Calu3 (cell line): ENCODE measurements at places on chromosomes 7 and 10. TPM values are rescaled to one million over a fixed set of nuclear protein-coding genes. Genes with fewer than 3 reads are reported as not detected.

DNA sequence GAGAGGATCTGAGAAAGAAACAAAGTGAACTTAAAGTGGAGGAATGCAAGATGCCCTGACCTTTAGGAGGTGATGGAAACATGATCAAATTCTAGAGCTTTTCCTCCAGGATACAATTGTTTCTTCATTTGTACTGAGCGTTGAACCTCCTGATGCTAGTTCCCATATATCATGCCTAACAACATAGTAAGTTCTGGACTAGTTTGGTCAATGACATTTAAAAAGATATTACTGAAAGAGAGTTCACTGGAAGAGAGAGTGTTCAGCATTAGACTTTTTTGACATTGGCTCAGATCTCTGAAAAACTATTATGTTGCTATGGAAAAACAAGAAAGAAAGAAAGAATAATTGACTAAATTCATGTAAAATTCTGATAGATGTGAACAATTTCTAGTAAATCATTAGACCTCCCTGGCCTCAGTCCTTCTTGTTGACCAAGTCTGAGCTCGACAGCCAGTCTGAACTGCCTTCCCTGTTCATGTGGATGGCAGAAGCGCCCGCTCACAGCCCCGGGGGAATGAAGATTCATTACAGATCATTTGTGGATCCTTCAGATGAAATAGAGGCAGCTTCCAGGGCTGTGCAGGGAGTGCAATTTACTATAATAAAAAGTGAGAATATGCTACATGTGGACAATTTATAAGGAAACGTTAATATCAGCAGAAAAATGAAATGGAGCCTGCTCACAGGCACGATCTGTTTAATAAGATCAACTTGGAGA lies 442.1 kb downstream of the GRID1 start:
- no peak overlapping the region for H3K27ac ChIP-seq
- H3K36me3 ChIP-seq = no peaks in the 10 kb centered on the region
- peaks cover 9% of the 10 kb centered on the region for H3K4me1 ChIP-seq

- H3K4me1 ChIP-seq = no peaks in the 10 kb centered on the region
- no peak overlapping the region for H3K4me3 ChIP-seq
- DNase-seq = no peak
- H3K36me3 ChIP-seq = no peaks in the 10 kb centered on the region
- no peak overlapping the region for H3K27ac ChIP-seq
Measured at GRCh38 chr7:134792968-134793367, 13.5 kb downstream of the CALD1 start.

- H3K27ac ChIP-seq = no peak overlapping the region
- H3K27me3 ChIP-seq = no peaks in the 10 kb centered on the region
- DNase-seq = no peak
- no peaks in the 10 kb centered on the region for H3K4me1 ChIP-seq
- H3K4me3 ChIP-seq = no peak overlapping the region
Measured at GRCh38 chr10:28043941-28044340, 45.1 kb upstream of the ODAD2 start.

The CYP3A5 gene
- total RNA-seq = 44.9 and 70.7 TPM in 2 replicates

The LEP gene
- not detected in 2 replicates for total RNA-seq

DNA sequence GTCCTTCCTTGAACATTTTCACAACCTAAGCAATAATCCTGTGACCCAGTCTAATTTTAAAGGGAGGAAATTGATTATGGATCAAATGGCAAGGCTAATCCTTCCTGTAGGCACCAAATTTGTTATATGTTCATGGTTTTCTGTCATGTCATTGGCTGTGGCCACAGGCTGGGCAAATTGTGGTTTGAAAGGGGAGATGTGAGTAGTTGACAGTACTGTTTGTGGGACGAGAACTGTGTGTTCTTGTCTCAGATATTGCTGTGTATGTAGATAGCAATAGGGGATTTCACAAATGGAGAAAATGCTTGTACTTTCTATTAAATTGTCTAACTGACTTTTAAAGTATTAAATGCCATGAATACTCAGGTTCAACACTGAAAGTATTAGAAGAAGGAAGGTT lies 8.1 kb upstream of the PRKG1 start:
- H3K4me1 ChIP-seq = no peaks in the 10 kb centered on the region
- no peak for DNase-seq
- H3K36me3 ChIP-seq = no peaks in the 10 kb centered on the region

GRCh38 chr10:59060852-59061251 lies 115.6 kb upstream of the PHYHIPL start:
- DNase-seq = no peak
- H3K36me3 ChIP-seq = no peaks in the 10 kb centered on the region
- H3K4me3 ChIP-seq = no peak overlapping the region
- no peak overlapping the region for H3K27ac ChIP-seq
- H3K27me3 ChIP-seq = peaks cover 56% of the 10 kb centered on the region

The SMKR1 gene
- 0.49 TPM in 1 of 2 replicates, not detected in the other for total RNA-seq

DNA sequence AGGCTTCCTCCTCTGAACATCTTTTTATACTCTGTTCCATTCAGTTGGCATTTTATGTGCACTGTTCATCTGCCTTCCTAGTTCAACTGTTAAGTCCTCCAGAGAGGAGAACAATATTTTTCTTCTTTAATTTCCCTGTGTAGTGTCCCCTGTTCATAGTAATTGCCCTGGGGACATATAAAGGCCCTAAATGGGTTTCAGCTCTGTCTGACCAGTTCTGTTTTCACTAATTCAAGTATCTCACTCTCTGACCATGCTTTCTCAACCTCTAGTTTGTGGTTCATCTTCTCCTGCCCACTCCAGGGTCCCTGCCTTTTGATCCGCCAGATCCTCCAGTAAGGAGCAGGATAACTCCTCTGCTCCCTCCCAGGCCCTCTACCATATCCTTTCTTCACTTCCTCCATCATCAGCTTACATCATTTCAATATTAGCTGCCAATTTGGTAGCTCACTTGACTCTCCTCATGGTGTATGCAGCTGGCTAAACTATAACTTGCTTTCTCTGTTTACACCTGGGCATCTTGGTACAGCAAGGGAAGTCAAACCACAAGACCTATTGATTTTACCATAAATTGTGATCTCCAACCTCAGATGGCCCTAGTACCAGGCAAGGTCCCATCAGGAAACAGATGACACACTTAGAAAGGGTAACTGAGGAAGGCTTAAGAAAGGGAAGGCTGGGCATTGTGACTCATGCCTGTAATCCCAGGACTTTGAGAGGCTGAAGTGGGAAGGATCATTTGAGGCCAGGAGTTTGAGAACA lies 17.7 kb upstream of the C10orf67 start:
- peak; percentile 26 for DNase-seq
- peak overlapping the region; percentile 27 for H3K27ac ChIP-seq
- H3K4me1 ChIP-seq = peaks cover 22% of the 10 kb centered on the region
- H3K36me3 ChIP-seq = peaks cover 5% of the 10 kb centered on the region

The CRHR2 gene
- total RNA-seq = not detected in 2 replicates

DNA sequence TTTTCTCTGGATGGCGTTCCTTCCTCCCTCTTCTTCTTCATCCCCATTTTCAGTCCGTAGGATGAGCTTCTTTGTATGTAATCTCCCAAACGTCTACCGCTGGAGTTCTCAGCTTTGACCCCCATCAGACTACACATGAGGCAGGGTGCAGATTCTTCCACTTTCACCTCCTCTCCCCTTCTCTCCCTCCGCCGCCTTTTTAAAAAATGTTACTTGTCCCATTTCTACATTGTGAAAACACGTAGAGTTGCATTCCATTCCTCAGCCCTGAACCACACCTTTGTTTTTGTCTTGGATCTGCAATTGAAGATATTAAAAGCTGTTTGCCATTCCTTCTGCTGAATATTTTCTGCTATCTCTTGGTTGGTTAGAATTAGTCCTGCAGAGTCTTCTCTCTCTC lies 6.2 kb downstream of the ADIRF start:
- H3K4me1 ChIP-seq = peaks cover 44% of the 10 kb centered on the region
- no peak for DNase-seq
- H3K4me3 ChIP-seq = peak overlapping the region; percentile 22
- peak overlapping the region; percentile 18 for H3K27ac ChIP-seq

DNA sequence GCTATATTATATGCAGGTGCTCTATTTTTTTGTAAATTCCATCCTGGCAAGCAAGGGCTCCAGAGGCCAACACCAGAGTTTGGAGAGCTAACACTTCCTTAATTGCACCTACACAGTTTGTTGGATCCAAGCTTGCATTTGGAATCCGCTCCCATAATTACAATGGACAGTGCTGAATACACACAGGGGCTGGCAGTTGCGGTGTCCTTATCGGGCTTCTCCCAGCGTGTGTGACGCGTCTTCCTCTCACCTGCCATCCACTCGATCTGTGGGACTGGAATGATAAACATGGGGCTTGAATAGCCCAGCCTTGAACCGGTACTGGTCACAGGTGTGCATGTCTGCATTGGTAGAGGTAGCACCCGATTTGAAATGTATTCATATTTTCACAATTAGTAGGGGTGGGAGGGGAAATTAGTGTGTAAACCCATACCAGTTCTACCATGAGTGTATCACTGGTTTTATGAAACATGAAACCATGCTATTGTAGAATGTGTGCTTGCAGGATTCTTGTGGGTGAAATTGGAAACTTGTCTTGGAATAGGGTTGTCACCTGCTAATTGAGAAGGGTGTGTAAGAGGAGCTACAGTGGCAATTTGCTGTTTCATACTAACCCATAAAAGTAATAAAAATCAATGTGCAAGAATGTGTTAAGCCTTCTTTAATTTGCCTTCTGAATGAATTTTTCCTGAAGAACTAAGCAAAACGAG lies 316.5 kb downstream of the WDR11 start:
- no peaks in the 10 kb centered on the region for H3K36me3 ChIP-seq
- H3K4me1 ChIP-seq = peaks cover 14% of the 10 kb centered on the region
- H3K27me3 ChIP-seq = no peaks in the 10 kb centered on the region
- no peak overlapping the region for H3K4me3 ChIP-seq
- no peak overlapping the region for H3K27ac ChIP-seq
- DNase-seq = no peak

- H3K27me3 ChIP-seq = no peaks in the 10 kb centered on the region
- DNase-seq = no peak
- H3K27ac ChIP-seq = no peak overlapping the region
- H3K36me3 ChIP-seq = no peaks in the 10 kb centered on the region
- H3K4me3 ChIP-seq = no peak overlapping the region
Measured at GRCh38 chr10:21978191-21978862, 25.2 kb downstream of the DNAJC1 start.

- peaks cover 10% of the 10 kb centered on the region for H3K4me1 ChIP-seq
- H3K27me3 ChIP-seq = no peaks in the 10 kb centered on the region
- no peak overlapping the region for H3K4me3 ChIP-seq
- no peaks in the 10 kb centered on the region for H3K36me3 ChIP-seq
- no peak overlapping the region for H3K27ac ChIP-seq
Measured at GRCh38 chr10:88810196-88810961, 7.8 kb downstream of the LIPM start.

DNA sequence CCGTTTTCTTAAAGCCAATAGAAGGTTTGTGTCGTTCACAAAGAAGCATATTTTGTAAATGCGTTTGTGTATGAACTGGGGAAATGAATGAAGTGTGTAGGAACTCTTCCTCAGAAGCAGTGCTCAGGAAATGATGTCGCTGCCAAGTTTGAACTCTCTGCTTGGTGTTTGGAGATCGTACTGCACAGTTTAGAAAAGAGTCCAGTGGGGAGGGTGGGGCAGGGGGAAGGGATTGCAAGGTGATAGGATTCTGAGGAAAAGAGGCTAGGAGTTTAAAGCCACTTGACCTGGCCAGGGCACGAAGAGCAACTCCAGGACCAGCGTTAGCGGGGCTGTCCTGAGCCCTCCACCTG lies 122.2 kb downstream of the CUBN start:
- no peak overlapping the region for H3K27ac ChIP-seq
- peaks cover 14% of the 10 kb centered on the region for H3K27me3 ChIP-seq
- DNase-seq = no peak
- H3K36me3 ChIP-seq = no peaks in the 10 kb centered on the region
- no peak overlapping the region for H3K4me3 ChIP-seq

The TRIP6 gene
- total RNA-seq = 50.0 and 63.5 TPM in 2 replicates

GRCh38 chr10:125926247-125926646 lies 29.9 kb downstream of the FANK1 start:
- DNase-seq = no peak
- H3K27ac ChIP-seq = no peak overlapping the region
- no peaks in the 10 kb centered on the region for H3K36me3 ChIP-seq
- no peaks in the 10 kb centered on the region for H3K4me1 ChIP-seq
- H3K4me3 ChIP-seq = no peak overlapping the region

DNA sequence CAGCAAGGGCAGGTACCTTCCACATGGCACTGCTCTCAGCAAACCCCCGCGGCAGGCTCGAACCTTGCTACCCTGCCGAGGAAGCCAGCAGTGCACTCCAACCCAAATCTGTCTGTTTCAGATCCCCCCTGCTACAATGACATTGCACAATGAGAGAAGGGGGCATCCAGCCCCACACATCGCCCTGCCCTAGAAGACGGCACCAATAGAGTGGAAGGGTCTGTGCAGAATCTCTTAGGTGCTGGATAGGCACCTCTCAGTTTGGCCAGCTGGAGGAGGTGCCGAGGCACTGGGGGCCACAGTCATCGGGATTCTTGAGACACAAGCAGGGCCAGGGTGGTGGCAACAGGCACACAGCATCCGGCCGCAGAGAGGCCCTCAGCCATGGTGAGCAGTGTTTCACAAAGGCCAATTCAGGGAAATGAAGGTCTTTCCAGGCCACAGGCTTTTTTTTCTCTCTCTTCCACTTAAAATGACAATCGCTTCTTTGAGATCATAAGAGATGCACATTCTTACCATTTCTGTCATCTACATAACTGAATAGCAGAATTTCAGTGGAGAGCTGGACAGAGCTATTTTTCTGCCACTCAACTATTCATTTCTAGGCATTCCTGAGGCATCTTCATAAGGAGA lies 281.3 kb downstream of the TNS3 start:
- no peak for DNase-seq
- H3K27ac ChIP-seq = no peak overlapping the region
- H3K4me3 ChIP-seq = no peak overlapping the region
- no peaks in the 10 kb centered on the region for H3K4me1 ChIP-seq
- peaks cover 42% of the 10 kb centered on the region for H3K36me3 ChIP-seq
- H3K27me3 ChIP-seq = no peaks in the 10 kb centered on the region

- no peaks in the 10 kb centered on the region for H3K36me3 ChIP-seq
- H3K27ac ChIP-seq = no peak overlapping the region
- H3K4me3 ChIP-seq = no peak overlapping the region
Measured at GRCh38 chr7:100401811-100402210, 26.7 kb downstream of the ZCWPW1 start.

- no peaks in the 10 kb centered on the region for H3K27me3 ChIP-seq
- DNase-seq = no peak
Measured at GRCh38 chr7:73577627-73578341, 595 bp downstream of the TBL2 start.

DNA sequence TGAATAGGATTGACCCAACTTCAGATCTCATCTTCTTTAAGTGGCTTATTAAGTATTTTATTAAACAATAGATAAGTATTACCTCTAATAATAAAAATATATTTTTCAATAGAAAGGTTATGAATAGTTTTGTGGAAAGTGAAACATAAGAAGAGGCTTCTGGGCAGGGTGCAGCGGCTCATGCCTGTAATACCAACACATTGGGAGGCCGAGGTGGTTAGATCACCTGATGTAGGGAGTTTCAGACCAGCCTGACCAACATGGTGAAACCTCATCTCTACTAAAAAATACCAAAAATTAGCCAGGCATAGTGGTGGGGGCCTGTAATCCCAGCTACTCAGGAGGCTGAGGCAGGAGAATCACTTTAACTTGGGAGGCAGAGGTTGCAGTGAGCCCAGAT lies 26.5 kb downstream of the GPR85 start:
- no peaks in the 10 kb centered on the region for H3K36me3 ChIP-seq
- no peak overlapping the region for H3K4me3 ChIP-seq
- DNase-seq = no peak
- no peaks in the 10 kb centered on the region for H3K27me3 ChIP-seq
